ENCODE measurements at places on chromosomes 6 and 20.

DNA sequence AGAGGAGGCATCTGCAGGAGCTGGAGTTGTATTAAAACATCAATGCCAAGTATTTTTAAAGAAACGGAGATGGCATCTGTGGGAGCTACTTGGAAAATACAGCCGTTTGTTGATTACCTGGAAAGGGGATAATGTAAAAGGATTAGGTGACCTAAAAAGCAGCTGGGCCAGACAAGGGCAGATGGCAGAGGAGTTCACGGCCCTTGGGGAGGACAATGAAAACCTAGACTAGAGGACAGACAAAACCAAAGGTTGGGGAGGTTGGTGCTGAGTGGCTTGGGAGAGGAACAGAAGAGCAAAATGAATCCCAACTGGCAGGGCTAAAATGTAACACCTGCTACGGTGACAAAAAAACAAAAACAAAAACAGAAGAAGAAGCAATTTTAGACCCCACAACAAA is 260.5 kb upstream of the JARID2 start:
- DNase-seq, result no peak

DNA sequence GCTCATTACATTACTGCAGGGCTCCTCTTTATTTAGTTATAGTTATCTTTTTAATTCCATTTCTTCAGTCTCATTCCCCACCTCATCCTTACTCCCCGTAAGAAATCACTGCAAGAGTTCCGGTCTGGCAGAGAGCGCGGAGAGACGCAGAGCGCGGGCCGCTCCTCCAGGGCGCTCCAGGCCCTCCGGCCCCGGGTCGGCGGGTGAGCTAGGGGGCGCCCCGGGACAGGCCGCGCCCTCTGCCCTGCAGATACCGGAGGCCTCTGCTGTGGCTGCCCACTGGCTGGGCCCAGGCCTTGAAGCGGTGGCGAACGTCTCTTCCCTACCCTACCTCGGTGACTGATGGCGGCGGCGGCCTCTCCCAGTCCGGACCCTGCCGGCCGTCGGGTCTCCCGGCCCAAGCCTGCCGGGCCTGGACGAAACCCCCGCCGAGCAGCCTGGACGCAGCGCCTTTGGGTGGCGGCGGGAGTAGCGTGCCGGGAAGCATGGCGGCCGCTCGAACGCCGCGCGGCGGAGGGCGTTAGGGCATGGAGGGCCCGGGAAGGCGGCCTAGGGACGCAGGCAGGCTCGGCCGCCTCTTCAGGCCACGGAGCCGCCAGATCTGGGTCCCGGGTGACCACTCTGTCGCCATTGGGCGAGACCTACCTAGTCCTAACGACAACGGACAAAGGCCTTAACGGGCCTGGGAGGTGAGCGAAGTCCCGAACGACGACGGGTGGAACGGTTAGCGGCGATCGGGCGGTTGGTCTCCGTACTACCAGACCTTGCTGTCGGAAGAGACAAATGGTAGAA is 16.4 kb upstream of the HMGN4 start:
- peak; percentile 31 for DNase-seq

DNA sequence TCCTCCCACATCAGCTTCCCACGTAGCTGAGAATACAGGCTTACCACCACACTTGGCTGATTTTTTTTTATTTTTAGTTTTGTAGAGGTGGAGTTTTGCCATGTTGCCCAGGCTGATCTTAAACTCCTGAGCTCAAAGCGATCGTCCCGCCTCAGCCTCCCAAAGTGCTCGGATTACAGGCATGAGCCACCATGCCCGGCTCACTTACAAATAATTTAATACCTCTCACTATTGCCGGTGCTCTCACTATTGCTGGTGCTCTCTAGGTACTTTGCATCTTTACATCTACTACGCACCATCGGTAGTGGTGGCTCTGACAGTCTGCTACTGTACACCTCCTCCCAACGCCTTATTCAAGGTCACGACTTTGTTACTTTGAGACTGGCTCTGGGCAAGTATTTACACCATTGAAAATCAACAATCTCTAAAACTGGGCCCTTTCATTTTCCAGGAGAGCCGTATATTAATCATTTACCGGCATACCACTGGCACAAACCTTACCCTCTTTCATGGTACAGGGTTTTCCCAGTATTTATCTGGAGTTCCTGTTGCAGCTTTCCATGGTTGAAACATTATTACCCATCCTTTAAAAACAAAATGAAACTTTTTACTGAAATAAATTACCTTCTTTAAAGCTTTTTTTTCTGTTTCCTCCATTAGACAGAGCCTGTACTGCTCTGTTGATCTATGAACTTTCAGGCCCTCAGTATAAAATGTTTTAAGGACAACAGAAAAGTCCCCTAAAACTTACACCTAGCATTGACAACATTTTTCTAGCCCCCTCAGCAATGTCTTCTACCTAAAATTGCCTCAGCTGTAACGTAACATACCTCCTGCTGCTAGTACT is 259.6 kb upstream of the PLCB4 start:
- DNase-seq, result no peak

DNA sequence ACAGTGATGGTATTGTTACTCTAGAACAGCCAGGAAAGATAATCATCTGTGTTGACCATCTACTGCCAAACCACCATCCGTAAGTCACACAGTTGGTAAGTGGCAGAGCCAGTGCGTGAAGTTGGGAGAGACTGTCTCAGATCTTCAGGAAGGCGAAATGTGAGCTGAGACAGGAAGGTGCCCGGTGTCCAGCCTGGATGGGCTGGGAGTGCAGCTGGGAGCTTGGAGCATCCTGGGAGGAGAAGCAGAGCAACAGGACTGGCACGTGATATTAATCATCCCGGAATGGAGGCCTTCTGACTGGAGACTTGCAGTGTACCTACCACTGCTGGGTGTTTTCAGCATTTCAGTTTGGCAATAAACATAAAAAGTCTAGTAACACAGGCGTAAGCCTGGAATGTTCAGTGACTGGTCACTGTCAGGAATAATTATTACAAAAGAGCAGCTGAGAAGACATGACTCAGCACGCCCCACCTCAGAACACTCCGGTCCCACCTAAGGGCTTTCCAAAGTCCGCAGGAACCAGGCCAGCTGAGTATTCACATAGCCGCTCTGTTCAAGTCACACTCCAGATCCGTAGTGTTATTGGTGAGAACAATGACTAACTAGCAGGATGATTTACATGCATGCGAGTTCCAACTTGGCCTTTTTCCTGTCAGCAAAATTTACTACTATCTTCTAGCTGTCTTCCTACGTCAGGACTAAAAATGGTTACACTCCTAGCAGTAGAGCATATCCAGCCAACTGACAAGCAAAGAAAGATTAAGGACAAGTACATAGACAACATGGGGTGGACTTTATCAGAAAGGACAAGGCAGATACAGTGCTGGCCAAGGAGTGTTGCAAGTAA is 45.1 kb upstream of the PNRC1 start:
- peak; percentile 98 for DNase-seq

- DNase-seq, result no peak
Observed at GRCh38 chr6:17869753-17870050, 117.7 kb downstream of the KIF13A start.

GRCh38 chr6:20875369-20875963 is 341.2 kb downstream of the CDKAL1 start:
- peak; percentile 34 for DNase-seq

DNA sequence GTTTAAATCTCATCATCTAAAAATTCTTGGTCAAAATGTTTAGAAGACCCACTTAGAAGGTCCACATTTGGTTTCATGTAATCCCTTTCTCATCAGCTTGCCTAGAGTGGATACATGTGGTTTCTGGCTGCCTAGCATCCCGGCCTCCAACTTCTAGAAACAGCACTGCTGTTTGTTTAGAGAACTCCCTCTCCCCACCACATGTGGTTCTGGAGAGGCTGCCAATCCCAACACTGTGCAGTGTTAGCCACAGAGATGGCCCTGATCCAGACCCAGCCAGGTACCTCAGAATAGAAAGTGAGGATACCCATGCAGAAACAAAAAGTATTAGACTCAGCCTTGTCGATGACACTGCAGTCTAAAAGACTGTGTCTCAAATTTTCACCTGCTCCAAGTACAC is 241.8 kb downstream of the BCKDHB start:
- peak; percentile 49 for DNase-seq

DNA sequence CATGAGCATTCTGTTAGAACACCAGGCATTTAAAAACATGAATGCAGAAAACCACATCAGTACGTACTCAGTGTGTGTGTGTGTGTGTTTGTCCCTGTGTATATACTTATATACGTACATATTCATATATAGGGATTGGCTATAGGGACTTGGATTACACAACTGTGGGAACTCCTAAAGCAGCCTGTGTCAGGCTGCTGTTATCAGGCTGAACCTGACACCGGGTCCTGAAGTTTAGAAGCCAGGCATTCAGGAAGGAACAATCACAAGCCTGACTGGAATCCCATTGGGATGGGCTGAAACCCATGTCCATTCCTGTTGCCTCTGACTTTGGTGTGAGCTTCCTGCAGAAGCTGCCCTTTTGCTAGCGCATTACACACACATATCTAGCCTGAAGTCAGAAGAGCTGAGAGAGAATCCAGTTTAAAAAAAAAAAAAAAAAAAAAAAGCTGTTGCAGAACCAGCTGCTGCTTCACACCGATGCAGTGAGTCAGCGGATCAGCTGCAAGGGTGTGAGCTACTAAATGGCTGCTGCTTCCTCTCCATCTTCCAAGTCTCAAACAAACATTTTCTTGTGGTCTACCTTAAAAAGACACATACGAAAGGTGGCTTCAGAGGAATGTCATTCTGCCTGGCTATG is 348.1 kb downstream of the THBS2 start:
- DNase-seq, result no peak

- no peak for DNase-seq
Observed at GRCh38 chr20:17963114-17963897, 5.3 kb downstream of the SNX5 start.

DNA sequence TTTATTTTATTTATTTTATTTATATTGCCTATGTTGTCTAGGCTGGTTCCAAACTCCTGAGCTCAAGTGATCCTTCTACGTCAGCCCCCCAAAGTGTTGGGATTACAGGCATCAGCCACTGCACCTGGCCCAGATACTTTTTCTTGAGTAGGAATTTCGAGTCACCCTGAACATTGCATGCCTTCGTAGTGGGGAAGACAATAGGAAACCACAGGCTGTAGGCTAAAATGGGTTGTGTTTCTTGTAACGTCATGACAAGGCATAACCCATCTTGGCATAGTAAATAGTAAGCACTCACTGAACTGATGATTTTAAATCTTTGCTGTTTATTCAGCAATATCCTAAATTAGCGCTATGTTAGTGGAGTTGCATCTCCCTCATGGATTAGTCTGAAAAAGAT is 34.9 kb downstream of the PTPN1 start:
- no peak for DNase-seq

DNA sequence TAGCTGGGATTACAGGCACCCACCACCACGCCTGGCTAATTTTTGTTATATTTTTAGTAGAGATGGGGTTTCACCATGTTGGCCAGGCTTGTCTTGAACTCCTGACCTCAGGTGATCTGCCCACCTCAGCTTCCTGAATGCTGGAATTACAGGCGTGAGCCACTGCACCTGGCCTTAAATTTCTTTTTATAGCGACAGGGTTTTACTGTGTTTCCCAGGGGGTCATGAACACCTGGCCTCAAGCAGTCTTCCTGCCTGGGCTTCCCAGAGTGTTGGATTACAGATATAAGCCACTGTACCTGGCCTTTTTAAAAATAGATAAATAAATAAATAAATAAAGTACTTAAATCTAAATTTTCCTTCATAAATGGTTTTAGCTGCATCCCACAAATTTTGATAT is 57.5 kb downstream of the LIN28B start:
- DNase-seq, result no peak

GRCh38 chr6:34202329-34203201 is 34.1 kb upstream of the HMGA1 start:
- DNase-seq, result no peak

DNA sequence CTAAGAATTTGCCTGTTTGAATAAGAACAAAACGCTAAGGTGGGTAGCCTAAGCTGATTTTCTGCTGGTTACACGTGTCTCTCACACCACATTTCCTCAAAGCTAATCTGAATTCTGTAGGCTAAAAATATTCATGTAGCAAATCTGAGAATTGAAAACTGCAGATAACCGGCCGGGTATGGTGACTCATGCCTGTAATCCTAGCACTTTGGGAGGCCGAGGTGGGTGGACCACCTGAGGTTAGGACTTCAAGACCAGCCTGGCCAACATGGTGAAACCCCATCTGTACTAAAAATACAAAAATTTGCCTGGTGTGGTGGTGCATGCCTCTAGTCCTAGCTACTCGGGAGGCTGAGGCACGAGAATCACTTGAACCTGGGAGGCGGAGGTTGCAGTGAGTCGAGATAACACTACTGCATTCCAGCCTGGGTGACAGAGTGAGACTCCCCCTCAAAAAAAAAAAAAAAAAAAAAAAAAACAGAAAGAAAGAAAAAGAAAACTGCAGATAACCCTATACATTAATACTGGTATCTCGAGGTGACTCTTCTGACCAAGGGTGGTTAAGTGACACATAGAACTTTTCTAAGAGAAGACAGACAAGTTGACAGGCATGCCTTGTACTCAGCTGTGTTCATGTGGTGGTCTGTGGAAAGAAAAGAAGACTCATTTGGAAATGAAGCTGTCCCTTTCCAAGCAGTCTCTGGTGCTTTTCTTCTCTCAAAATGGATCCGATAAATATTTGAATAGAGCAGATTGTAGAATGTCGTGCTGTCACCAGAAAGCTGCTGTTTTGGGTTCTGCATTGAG is 24.7 kb upstream of the ASXL1 start:
- DNase-seq, result no peak

GRCh38 chr6:114707081-114707620 is 364.3 kb upstream of the HS3ST5 start:
- DNase-seq, result no peak

DNA sequence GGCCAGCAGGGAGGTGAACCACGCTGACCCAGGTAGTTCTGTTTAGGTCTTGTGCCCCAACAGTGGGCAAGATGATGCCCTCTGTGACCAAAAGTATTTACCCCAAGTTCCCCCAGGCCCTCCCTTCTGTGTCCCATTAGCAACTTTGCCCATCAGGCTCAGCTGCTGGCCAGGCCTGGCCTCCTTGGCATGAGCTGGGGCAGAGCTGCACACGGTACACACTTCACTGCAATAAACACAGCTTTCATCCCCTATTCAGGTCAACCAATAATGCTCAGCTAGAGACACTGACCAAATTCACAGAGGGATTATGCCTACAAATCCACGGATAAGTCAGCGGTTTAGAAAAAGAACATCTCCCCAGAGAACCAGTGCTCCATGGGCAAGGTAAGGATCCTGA is 103.7 kb downstream of the SLC23A2 start:
- DNase-seq, result no peak

DNA sequence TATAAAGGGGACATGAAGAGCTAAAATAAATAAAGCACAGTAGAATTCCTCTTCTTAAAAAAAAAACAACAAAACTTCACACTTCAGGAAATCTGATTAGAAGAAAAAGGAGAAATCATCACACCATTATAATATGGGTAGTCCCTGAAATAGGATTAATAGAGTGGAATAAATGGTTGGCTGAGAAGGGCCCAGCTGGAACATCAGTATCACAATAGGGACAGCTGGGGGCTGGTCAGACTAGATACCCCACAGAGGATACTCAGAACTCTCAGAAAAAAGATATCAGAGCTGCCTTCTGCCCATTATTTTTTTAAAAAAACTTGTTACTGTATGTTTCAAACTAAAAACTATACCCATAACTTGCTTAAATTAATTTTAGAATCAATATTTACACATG is 75.2 kb downstream of the DST start:
- no peak for DNase-seq

GRCh38 chr6:37589941-37590340 is 90.2 kb upstream of the CCDC167 start:
- DNase-seq, result no peak
